ENCODE measurements at places on chromosomes 1 and 21.

DNA sequence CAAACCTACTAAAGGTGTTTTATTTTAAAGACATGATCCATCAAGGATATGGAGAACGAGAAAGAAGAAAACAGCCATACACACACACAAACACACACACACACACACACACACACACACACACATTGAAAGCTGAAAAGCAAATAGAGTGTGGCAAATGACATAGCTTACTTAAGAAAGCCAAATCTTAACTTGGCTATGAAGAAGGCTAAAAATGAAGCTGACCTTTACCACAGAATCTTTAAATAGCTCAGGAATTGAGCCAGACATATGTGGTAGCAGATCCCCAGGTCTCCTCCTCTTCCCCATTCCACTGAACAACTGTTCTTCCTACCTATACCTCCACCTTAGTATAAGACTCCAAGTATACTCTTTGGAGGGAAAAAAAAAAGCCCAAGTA is 185.6 kb downstream of the CLEC20A start:
- no peak for DNase-seq

DNA sequence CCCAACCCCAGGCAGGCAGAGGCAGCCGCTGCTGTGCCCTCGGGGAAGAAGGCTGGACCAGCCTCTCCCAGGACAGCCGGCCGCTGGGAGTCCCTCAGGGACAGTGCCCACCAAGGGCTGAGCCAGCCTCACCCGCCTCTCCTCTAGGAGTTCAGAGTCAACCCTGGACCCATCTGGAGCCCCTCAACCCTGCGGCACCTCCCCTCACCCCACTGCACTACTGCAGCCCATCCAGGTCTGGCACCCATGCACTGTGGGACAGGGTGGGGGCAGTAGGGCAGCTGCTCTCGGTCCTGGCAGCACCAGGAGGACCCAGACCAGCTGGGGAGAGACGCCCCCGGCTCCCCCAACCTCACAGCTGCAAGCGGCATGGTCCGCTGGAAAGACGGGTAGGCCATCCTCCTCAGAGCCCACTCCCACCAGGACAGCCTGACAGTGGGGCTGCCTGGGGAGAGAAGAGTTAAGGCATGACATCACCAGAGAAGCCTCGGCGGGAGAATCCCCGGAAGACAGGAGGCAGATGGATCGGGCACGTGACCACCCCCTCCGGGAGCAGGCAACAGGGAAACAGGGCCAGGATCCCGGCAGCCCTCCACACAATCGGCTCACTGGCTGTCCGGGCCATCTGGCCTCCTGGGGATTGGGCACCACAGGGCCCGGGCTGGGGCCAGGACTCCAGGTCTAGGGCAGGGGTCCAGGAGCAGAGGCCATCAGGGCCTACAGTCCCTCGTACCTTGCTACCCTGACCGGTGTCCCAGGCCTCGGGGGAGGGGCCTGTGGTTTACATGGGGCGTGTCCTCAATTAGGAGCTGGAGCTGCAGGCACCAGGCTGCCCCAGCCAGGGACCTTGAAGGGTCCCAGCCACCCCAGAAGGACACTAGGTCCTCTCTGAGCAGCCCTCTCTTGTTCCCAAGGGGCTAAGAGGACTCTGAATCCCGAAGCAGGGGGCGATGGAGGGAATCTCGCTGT is 3.1 kb downstream of the ACAP3 start:
- DNase-seq: no peak

GRCh38 chr1:39238476-39238875 is 34.0 kb downstream of the MACF1 start:
- no peak for DNase-seq

- no peak for DNase-seq
These were observed 88.4 kb upstream of the PDE4B start for GRCh38 chr1:65704318-65704717.

DNA sequence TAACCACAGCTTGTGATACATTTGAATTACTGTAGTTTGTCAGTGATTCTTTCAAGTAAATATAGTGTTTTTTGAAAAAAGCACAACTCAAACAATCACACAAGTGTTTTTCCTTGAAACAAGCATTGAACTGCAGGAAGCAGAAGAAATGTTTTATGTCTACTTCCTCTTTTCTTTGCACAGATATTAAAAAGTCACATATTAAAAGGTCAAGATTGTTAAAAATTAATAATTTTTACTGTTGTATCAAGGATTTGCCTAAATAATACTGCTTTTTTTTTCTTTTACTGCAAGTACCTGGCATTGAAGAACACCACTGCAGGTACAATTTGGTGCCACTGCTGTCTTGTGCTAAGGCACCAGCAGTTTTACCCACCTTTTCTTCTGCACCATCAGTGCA is 214.2 kb upstream of the C1orf105 start:
- no peak for DNase-seq

- no peak for DNase-seq
These were observed 13.9 kb downstream of the COX20 start for GRCh38 chr1:244849189-244849866.

GRCh38 chr1:15799004-15799867 is 8.2 kb downstream of the UQCRHL start:
- no peak for DNase-seq

GRCh38 chr1:204128464-204128963 is 23.3 kb downstream of the ETNK2 start:
- DNase-seq: no peak

DNA sequence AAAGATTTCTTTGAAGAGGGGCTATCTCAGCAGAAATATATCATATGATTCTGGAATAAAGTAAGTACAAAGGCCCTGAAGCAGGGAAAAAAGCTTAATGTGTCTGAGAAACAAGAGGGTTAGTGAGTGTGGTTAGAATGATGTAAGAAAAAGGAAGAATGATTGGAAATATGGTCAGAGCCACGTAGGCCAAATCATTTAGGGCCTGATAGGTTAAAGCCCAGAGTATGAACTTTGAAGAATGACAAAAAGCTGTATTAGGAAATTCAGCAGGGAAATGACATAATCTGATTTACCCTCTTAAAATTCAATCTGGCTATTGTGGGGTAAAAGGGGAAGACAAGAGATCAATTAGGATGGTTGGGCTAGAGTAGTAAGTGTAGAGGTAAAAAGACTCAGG is 69.0 kb upstream of the MUTYH start:
- DNase-seq: no peak

DNA sequence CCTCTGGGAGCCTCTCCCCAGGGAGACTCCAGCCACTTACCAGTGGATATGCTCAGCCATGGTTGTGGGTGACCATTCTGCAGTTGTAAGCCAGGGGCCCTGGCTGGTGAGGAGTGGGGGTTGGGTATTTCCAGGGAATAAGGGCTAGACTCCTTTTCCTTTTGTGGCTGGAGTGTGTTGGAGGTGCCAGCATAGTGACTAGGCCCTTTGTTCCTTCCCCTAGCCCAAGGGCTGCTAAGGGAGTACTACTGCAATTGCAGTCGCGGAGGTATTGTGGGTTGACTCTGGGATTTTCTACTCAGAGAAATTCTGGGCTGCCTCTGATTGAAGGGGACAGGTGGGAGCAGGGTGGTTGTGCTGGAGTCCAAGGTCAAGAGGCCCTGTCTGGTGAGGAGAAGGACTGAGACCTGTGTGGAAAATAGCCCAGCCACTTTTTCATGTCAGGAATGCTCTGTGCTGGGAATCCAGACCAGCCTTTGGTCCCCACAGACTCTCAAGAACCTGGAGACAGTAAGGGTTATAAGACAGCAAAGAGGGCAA is 43.1 kb downstream of the MROH9 start:
- DNase-seq: no peak

DNA sequence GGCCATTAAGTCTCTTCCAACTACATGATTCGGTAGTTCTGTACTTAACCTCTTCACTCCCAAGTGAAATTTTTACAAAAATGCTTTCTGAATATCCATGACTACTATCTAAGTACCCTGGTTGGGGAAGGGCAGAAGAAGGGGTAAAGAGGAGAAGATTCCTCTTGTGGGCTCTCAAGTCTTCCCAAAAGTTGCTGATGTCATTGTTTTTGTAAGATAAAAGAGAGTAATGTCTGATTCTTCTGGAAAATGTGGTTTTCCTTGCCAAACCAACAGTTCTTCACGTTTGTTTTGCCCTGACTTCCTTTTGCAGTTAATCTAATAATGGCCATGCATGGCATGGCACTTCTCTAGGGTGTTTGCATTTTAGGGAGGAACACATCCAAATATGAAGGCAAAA is 34.7 kb upstream of the AK4 start:
- DNase-seq: no peak

- DNase-seq: no peak
These were observed 686.9 kb downstream of the LRRIQ3 start for GRCh38 chr1:73511038-73511437.

DNA sequence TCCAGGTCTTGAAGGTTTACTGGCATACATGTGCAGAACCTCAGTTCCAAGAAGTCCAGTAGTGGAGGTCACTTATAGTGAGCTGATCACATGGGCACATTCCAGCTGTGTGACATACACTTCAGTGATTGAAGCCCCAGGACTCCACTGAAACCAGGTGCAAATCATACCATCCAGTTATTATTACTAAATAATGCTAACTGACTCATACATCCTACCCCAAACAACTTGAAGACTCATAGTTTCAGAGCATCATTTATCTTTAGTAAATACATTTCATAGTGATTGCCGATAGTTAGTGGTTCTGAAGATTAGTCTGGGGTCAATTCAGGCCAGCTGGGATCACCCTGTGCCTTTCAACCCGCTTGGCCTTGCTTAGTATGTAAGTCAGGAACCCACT is 137.9 kb upstream of the UBE2U start:
- no peak for DNase-seq

DNA sequence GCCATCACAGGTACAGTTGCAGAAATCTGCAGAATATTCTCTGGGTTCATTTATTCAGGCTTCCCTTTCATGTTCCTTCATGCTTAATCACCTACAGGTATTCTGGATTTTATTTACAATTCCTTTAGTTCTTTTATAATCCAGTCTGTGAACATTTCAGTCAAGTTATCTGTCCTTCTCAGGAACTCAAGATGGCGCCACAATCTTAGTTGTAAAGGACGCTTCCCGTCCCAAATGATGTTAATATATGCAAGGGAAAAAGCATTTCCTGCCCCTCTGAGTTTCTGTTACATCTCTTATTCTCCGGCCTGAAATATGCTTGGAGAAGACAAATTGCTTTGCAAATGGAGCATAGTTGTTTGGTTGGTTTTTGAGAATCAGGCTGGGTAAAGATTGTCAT is 19.3 kb downstream of the F3 start:
- DNase-seq: no peak

GRCh38 chr1:182602935-182603645 is 1.1 kb downstream of the RGS16 start:
- DNase-seq: no peak

- DNase-seq: no peak
These were observed 34.0 kb downstream of the MAP3K7CL start for GRCh38 chr21:29164323-29164942.

GRCh38 chr1:86377341-86377740 is 18.8 kb downstream of the ODF2L start:
- DNase-seq: no peak

DNA sequence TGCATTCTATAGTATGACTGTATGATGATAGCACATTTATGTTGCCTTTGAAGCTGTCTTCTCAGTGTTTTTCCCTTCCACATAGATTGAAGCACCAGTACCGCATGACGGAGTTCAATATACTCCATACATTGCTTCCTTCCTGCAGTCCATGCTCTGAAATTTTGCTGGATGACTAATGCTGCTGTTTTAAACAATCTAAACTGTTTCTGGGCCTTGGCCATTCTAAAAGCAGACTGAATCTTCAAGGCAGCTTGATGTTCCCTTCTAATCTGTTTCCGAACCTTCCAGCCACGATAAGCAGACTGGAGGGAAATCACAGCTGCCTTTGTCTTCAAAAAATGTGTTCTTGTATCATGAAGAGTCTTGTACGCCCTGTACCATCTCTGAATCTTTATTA is 36.2 kb upstream of the F13B start:
- no peak for DNase-seq

GRCh38 chr21:14687268-14687625 is 141.1 kb upstream of the SAMSN1 start:
- no peak for DNase-seq

- no peak for DNase-seq
These were observed 53.4 kb upstream of the PTGFR start for GRCh38 chr1:78437396-78437795.

- no peak for DNase-seq
These were observed 44.9 kb upstream of the TNFSF18 start for GRCh38 chr1:173095632-173096031.

DNA sequence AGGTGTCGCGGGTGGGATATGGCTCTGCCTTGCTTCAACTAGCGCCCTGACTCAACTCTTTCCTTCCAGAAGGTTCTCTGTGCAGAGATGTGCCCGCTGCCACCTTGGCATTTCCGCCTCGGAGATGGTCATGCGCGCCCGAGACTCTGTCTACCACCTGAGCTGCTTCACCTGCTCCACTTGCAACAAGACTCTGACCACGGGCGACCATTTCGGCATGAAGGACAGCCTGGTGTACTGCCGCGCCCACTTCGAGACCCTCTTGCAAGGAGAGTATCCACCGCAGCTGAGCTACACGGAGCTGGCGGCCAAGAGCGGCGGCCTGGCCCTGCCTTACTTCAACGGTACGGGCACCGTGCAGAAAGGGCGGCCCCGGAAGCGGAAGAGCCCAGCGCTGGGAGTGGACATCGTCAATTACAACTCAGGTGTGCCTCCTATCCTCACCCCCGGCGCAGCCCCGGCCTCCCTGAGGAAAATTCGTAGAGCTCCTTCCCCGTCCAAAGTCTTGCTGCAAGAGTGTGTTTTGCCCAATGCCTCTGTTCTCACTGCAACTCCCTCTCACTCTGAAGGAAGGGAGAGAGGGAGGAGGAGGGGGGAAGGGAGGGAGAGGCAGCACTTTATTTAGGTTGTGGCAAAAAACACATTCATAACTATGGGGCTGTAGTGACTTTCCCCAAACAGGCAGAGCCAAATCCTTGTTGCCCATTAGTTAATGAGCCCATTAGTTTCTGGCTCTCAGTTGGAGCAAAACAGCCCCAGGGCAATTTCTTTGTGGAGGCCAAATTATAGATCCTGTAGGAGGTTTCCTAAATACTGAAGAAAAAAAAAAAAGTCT is 4.3 kb downstream of the LHX9 start:
- DNase-seq: no peak

- DNase-seq: no peak
These were observed 9.2 kb upstream of the OSBPL9 start for GRCh38 chr1:51607681-51608095.

GRCh38 chr1:247529771-247530355 is 6.4 kb downstream of the OR2C3 start:
- no peak for DNase-seq

DNA sequence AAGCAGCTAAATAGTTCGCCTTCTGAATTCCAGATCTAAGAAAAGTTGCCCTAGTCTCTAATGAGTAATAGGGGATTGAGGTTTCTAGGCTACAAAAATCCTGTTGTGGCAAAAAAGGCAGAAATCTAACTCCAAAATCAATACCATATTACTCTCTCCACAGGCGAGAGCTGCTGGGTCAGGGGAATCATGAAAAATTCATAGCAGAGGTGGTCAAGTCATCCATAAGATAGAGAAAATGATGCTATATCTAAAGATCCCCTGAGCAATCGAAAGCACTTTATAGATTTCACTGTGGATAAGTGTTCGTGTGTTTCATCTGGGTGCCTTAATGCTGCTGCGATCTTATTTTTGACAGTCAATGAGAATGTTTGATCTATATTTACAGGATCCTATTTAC is 417.7 kb downstream of the AGBL4 start:
- DNase-seq: no peak

Data from activated CD8-positive, alpha-beta memory T cell treated with anti-CD3 and anti-CD28 coated beads for 4 hours (primary cell).